Aortic smooth muscle cell (primary cell): ENCODE measurements at places on chromosomes 11 and 22. TPM values are rescaled to one million over a fixed set of nuclear protein-coding genes. Genes with fewer than 3 reads are reported as not detected.

The EMSY gene
- total RNA-seq, result 9.8 and 11.8 TPM in 2 replicates

The C22orf42 gene
- total RNA-seq, result not detected in 2 replicates

The BARX2 gene
- not detected in 2 replicates for total RNA-seq

The LRP4 gene
- 1.1 and 2.2 TPM in 2 replicates for total RNA-seq

The ATP5MG gene
- 107 and 135 TPM in 2 replicates for total RNA-seq
